ENCODE measurements at places on chromosomes 1 and 21.
A peak's percentile ranks its signal among the peaks of the same experiment; 100 is the strongest.

GRCh38 chr1:185151215-185151614, 5.5 kb downstream of the TRMT1L start:
- DNase-seq = no peak

- no peak for DNase-seq
Observed at GRCh38 chr1:184596950-184597645, 157.6 kb downstream of the EDEM3 start.

DNA sequence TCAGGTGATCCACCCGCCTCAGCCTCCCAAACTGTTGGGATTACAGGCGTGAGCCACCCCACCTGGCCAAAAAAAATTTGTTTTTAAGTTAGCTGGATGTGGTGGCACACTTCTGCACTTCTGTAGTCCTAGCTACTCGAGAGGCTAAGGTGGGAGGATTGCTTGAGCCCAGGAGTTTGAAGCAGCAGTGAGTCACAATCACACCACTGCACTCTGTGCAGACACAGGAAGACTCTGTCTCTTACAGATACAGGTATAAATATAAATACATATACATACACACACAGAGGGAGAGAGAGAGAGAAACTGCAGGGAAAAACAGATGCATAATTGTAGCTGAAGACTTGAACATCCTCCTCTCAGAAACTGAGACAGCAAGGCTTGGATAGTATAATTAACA, 34.8 kb upstream of the EPS15 start:
- DNase-seq = no peak

GRCh38 chr21:42650033-42650370, 3.4 kb upstream of the PDE9A start:
- no peak for DNase-seq

DNA sequence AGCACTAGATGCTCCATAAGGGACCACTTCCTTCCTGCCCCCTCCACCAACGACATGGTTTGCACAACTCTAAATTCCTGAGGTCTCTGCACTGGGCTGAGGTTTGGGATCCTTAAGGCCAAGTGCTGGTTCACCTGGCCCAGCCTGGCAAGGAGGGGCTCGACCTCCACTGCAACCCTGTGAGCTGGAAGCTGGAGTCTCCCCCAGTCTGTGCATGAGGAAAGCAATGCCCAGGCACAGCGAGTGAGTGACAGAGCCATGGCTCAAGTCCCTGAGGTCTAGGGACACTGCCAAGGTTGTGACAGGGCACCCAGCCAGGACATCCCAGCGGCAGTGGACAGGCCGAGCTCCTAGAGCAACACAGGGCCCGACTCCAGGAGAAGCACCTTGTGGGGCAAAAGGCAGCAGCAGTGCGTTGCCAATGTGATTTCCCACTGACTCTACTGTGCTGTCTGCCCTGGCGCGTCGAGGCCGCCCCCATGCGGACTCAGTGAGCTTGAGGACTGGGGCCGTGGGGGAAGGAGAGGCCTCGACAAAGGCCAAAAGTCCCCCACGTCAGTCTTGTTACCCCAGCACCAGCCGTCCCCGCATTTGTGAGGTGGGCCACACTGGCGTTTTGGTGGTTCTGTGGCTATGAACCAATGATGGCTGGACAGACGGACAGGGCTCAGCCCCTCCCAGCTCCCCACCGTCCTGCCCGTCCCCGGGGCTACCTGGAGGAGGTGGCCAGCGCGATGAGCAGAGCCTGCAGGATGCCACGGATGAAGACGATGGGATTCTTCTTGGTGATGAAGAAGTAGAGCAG, 30.0 kb downstream of the PODN start:
- DNase-seq = no peak

DNA sequence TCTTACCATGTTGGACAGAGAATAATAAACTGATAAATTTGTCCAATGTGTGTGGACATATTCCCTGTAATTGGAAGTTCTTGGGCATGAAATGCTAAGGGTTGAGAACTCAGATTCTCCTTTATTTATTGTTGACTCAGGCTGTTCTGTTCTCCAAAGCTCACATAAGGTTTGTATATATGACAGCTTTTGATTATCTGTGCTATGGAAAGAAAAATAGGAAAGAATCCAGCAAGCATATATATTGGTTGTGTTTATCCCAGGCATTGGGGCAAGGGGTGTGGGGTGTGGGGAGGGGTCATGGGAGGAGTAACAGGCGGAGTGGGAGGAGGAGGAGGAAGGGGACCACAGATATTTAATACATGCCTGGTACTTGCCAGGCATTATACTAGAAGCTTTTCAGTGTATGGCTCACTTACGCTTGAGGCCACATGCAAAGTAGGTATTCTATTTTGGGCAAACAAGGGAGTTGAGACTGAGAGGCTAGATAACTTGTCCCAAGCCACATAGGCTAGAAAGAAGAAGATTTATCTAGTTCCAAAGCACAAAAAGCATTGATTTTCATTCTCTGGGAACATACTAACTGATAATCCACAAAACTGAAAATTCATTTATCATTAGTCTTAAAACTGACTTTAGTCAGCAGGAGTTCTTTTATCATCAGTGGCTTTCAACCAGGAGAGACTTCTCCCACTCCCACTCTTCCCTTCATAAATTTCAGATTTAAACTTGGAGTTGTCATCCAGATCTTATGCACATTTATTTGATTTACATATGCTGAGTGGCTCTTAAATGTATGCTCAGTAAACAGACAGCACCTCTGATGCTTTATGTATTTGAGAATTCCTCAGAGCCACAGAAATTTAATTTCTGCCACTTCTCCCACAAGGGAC, 27.2 kb downstream of the NGF start:
- no peak for DNase-seq

- DNase-seq = no peak
Observed at GRCh38 chr1:227885135-227885647, 62.5 kb downstream of the WNT9A start.

- DNase-seq = no peak
Observed at GRCh38 chr1:231882790-231883189, 256.2 kb downstream of the DISC1 start.

DNA sequence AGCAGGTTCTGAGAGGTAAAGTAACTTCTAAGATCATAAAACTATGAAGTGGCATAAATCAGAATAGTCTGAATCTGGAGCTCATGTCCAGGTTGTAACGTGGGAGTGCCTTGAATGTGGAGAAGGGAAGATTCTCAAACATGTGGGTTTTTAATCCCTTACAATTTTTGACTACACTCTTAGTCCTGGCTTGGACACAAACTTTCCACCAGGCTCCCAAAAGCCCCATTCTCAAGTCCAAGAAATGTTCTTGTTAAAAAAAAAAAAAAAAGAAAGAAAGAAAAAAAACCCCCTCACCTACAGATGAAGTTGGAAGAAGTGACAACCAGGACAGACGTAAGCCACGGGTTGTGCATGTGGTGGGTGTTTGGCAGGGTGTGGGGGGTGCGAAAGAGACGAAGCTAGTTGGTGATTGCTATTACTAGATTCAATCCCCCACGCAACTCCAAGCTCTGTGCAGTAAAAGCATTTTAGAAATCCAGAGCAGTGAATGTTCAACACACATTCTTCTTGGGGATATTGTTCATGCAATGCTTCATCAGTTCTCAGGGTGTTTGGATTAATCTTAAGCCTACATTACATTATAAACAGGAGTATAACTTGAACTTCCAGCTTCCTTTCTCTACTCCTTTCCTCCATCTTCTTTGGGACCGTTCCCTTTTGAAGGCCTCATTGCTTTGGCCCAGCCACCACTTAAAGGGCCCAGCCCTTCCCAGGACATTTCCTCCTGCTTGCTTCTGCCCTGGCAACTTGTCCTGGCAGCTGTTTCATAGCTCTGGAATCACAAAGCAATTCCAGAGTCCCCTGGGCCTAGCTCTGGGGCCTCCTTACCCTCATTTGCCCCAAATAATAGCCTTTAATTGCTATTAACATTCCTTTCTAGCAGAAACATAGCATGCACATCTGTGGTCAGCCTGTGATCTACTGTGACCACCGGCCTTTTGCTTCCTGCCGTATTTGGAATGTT, 41.8 kb downstream of the PHC2 start:
- no peak for DNase-seq

GRCh38 chr1:160309185-160309557, 24.2 kb upstream of the PEX19 start:
- no peak for DNase-seq

GRCh38 chr1:233183226-233184020, 112.1 kb downstream of the PCNX2 start:
- no peak for DNase-seq

GRCh38 chr1:106995970-106996369, 60.5 kb upstream of the PRMT6 start:
- no peak for DNase-seq

DNA sequence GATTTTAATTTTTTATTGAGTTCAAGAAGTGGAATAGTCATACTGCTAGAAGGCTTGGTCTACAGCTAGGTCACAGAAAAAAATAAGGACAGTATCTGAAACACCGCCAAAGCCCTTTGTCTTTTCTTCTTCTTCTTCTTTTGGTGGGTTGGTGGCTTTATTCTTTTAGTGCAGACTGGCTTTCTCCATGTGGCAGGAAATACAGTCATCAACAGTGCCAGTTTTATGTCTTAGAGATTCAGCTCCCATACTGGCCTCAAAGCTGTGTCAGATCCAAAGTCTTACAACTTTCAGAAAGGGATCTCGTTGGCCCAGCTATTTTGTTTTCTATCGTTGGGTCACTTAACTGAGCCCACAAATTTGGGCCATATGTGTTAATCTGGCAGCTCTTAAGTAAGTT, 58.2 kb downstream of the FNBP1L start:
- no peak for DNase-seq

- no peak for DNase-seq
Observed at GRCh38 chr1:12552111-12552888, 65.7 kb downstream of the DHRS3 start.

DNA sequence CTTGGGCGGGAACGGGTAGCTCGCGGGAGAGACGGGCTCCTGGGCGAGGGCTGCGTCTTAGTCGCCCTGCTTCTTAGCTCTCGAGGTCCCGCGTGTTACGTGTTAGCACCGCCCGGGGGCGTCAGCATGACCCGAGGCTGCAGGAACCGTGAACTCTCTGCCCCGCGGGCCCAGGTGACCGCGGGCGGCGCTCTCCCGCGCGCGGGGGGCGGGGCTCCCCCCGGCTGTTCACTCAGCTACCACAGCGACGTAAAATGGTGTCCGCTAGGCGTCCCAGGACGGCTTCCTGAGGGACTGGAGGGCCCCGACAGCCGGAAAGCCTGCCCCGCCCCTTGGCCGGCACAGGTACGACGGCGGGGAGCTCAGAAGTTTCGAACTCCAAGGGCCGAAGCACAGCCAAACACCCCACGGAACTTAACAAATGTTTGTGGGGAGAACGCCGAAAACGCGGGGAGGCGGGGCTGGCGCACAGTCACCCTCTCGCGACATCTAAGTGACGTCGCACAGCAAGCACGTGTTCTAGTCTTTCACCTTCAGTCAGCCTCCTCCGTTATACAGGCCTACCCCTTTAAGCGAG, 780 bp upstream of the RBM15 start:
- DNase-seq = peak; percentile 95

- DNase-seq = no peak
Observed at GRCh38 chr1:54888080-54888733, 1.2 kb upstream of the DHCR24 start.

DNA sequence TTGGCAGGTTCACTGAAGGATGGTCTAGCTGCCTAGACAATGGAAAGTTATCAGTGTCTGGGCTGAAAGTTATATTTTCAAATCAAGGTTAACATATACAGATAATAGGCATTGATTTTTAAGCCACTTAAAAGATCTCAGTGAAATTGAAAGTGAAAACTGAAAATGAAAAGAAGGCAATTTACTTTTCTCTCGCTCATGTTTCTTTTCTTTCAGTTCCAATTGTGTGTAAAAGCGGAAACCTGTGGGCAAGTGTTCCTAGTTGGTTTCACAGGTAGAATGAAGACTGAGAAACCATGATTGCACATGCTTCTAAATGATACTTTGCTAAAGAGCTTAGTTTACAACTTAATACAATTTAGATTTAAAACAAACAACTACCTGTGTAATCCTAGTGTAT, 383.7 kb downstream of the ZP4 start:
- no peak for DNase-seq

- no peak for DNase-seq
Observed at GRCh38 chr1:184424157-184424556, 37.3 kb downstream of the C1orf21 start.

DNA sequence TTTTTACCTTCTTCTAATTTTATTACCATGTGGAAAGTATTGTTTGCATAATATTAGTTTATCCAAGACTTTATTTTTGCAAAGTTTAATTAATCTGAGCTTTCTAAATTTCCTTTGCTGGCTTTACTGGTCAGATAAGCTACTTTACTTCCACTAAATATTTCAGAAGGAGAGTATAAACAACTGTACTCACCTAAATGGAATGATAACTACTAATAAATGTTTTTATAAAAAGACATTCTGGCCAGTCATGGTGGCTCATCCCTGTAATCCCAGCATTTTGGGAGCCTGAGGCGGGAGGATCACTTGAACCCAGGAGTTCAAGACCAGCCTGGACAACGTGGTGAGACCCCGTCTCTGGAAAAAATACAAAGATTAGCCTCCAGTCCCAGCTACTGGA, 36.0 kb downstream of the ATP8B2 start:
- DNase-seq = no peak
